Upper lobe of right lung (tissue), 1 donor: ENCODE measurements at places on chromosomes 3 and 15.

DNA sequence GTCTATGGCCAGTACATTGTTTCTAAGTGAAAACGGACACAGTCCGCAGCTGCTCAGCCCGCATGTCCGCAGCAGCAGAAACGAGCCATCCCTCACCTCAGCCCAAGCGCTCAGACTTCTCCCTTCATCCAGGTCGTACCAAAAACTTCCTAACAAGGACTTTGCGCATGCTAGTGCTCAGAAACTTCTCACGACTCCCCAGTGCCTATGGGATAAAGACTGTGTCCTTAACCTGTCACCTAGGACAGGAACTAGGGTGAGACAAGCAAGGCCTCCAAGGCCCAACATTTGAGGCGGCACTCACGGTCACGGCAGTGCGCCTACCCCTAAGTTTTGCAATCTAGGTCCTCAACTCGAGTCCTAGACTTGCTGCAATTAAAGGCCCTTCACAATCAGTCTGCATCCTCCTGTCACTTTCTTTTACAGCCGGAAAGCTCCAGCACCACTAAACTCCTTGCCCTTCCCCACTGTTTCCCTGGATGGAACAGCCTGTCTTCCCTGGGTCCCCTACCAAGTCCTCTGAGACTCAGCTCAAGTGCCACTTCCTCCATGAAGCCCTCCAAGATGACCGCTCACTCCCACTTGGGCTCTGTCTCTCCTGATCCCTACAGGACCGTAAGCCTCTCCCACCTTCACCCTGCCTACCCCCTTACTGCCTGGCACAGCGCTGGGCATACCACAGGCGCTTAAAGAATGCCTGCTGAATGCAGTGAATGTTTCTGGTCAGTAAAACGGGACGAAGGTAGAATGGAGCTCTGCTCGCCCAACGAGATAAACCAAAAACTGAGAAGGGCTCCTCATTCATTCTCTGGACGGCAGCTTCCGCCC, 1.2 kb downstream of the CLN6 start:
- peaks cover 23% of the 10 kb centered on the region for H3K4me1 ChIP-seq
- no peak for DNase-seq
- no peaks in the 10 kb centered on the region for H3K36me3 ChIP-seq
- H3K27me3 ChIP-seq = no peaks in the 10 kb centered on the region
- H3K27ac ChIP-seq = no peak overlapping the region
- H3K4me3 ChIP-seq = peak overlapping the region; percentile 90

DNA sequence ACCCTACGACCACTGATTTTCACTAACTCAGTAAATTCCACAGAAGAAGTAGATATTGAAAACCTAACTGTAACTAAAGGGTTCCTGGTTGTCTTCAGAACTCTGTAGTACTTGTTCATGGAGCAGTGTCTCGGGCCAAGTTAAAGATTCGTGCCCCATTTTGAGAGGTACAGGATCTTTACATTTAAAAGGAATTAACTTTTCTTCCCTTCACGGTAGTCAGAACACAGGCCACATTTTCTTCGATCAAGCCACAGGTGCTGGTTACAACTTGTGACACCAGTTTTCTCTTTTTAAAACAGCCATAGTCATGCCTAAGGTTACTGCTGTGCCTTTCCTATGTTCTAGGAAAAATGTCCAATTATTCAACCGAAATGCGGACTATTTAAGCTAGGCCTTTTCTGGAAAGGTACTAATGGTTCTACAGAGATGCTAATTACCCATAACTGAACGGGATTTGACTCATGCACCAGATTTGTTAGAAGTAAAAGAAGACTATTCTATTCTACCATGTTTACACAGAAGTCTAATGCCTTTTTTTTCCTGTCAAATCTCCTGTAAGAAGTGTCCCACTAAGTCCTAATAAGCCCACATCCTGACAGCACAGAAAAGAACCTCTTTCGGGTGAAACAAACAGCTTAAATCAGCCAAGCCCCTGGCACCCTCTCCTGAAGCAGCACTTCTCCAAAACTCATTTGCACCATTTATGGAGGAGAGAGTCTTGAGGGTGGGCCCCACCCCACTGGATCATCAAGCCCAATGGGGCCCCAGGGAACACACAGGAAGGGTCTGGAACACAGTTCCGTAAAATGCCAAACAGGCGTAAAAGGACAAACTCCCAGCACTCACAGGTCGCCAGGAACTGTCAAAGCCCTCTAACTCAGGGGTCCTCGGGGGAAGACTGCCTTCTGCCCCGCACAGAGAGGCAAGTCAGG, 1.9 kb downstream of the LRIG1 start:
- peaks cover 48% of the 10 kb centered on the region for H3K4me1 ChIP-seq
- H3K27me3 ChIP-seq = no peaks in the 10 kb centered on the region
- H3K36me3 ChIP-seq = no peaks in the 10 kb centered on the region
- DNase-seq = no peak
- peak overlapping the region; percentile 83 for H3K4me3 ChIP-seq

- no peak for DNase-seq
- no peaks in the 10 kb centered on the region for H3K27me3 ChIP-seq
- H3K27ac ChIP-seq = no peak overlapping the region
- H3K36me3 ChIP-seq = no peaks in the 10 kb centered on the region
- no peak overlapping the region for H3K4me3 ChIP-seq
- no peaks in the 10 kb centered on the region for H3K4me1 ChIP-seq
Observed at GRCh38 chr3:54831112-54831511, 96.7 kb downstream of the LRTM1 start.

GRCh38 chr3:23712656-23713559, 92.8 kb upstream of the UBE2E1 start:
- H3K36me3 ChIP-seq = no peaks in the 10 kb centered on the region
- H3K4me3 ChIP-seq = no peak overlapping the region
- H3K4me1 ChIP-seq = no peaks in the 10 kb centered on the region
- H3K27ac ChIP-seq = no peak overlapping the region
- DNase-seq = no peak
- H3K27me3 ChIP-seq = no peaks in the 10 kb centered on the region

DNA sequence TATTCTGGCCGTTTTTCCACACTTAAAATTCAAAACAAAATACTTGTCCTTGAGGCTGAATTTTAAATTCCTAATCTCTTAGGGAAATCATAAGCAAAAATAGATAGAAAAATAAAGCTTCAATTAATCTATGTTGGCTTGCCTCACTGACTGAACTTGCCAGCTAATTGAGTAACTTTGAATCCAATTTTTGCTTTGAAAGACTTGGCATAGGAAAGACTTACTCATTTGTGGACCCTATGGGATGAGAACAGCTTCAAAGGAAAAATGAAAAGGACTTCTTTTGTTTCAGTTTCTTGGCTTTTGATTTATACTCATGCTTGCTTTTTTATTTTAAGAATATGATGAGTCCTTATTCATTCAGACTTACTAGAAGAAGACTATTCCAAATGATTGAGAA, 370.7 kb upstream of the RARB start:
- H3K27ac ChIP-seq = no peak overlapping the region
- no peaks in the 10 kb centered on the region for H3K27me3 ChIP-seq
- no peaks in the 10 kb centered on the region for H3K36me3 ChIP-seq
- H3K4me1 ChIP-seq = no peaks in the 10 kb centered on the region
- no peak for DNase-seq
- no peak overlapping the region for H3K4me3 ChIP-seq

DNA sequence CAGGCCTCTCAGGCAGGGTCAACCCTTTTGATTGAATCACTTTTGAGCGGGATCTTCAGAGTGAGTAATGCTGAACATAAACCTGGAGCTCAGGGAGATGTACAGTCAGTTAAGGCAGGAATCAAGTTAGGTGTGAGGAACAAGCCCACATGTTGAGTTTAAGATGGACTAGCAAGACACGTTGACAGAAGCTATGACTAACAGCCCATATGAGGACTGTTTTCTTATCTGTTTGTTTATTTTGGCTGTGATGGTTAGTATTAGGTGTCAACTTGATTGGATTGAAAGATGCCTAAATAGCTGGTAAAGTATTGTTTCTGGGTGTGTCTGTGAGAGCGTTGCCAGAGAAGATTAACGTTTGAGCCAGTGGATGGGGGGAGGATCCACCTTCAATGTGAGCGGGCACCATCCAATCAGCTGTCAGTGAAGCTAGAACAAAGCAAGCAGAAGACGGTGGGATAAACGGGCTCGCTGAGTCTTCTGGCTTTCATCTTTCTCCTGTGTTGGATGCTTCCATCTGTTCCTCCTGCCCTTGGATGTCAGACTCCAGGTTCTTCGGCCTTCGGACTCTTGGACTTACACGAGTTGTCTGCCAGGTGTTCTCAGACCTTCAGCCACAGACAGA, 232.3 kb upstream of the STAC start:
- no peak overlapping the region for H3K4me3 ChIP-seq
- no peaks in the 10 kb centered on the region for H3K27me3 ChIP-seq
- H3K4me1 ChIP-seq = no peaks in the 10 kb centered on the region
- no peak overlapping the region for H3K27ac ChIP-seq
- DNase-seq = no peak
- H3K36me3 ChIP-seq = no peaks in the 10 kb centered on the region

GRCh38 chr3:42300013-42300412, 34.0 kb upstream of the CCK start:
- no peaks in the 10 kb centered on the region for H3K27me3 ChIP-seq
- H3K36me3 ChIP-seq = no peaks in the 10 kb centered on the region
- H3K27ac ChIP-seq = no peak overlapping the region
- DNase-seq = no peak

- peaks cover 7% of the 10 kb centered on the region for H3K4me1 ChIP-seq
- no peaks in the 10 kb centered on the region for H3K27me3 ChIP-seq
- H3K36me3 ChIP-seq = no peaks in the 10 kb centered on the region
- DNase-seq = no peak
- no peak overlapping the region for H3K27ac ChIP-seq
Observed at GRCh38 chr3:13584901-13585300, 36.0 kb downstream of the FBLN2 start.

GRCh38 chr3:110123946-110124345, 786.6 kb upstream of the DPPA4 start:
- no peaks in the 10 kb centered on the region for H3K27me3 ChIP-seq
- H3K4me1 ChIP-seq = no peaks in the 10 kb centered on the region
- no peak overlapping the region for H3K4me3 ChIP-seq
- no peaks in the 10 kb centered on the region for H3K36me3 ChIP-seq
- DNase-seq = no peak
- H3K27ac ChIP-seq = no peak overlapping the region

DNA sequence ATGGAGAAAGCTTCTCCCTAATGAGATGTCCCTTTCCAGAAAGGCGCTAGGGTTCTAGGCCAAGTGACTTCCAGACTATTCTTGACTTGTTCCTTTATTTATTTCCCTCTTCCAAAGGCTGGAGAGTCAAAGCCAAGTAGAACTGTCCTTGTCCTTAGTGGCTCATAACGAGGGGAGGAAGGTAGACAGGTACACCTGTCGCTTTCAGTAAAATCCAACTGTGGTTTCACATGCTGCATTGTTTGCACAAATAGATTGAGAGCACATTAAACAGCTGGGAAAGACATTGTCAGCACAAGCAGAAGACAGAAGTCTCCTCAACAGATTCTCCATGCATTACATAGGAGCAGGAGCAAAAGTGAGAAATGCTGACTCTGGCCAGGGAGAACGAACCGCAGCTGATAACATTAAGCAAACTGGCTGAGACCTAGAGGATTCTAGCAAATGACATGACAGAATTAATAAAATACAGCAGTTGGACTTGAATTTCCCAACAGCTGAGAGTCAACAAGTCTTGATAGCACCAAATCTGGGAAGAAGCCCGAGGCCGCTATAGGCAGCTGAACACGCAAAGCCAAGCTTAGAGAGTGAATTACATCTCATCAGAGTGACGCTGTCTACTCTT, 227.7 kb downstream of the TLE3 start:
- no peaks in the 10 kb centered on the region for H3K4me1 ChIP-seq
- H3K27ac ChIP-seq = no peak overlapping the region
- no peak for DNase-seq
- no peaks in the 10 kb centered on the region for H3K36me3 ChIP-seq

DNA sequence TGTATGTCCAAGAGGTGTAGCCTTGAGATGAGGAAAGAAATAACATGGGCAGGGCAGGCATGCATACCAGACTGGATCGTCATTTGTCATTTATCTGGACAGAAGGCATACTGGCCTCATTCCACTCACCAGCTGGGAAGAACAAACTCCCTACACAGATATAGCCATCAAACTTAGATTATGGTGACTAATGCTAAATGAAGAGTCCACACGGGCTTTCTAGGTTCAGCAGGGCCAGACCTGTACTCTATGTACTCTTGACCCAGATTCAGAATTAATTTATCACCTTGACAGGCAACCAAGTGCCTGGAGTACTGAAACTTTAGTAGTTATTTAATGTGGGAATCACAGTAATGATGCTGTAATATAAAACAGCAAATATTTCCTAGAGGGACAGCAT, 164.3 kb upstream of the IL12A start:
- no peak overlapping the region for H3K4me3 ChIP-seq
- H3K4me1 ChIP-seq = peaks cover 9% of the 10 kb centered on the region
- no peak for DNase-seq
- H3K27ac ChIP-seq = no peak overlapping the region

- no peaks in the 10 kb centered on the region for H3K27me3 ChIP-seq
- no peak overlapping the region for H3K4me3 ChIP-seq
- no peak overlapping the region for H3K27ac ChIP-seq
- no peaks in the 10 kb centered on the region for H3K36me3 ChIP-seq
- no peaks in the 10 kb centered on the region for H3K4me1 ChIP-seq
Observed at GRCh38 chr3:62027796-62028195, 345.6 kb downstream of the FEZF2 start.

DNA sequence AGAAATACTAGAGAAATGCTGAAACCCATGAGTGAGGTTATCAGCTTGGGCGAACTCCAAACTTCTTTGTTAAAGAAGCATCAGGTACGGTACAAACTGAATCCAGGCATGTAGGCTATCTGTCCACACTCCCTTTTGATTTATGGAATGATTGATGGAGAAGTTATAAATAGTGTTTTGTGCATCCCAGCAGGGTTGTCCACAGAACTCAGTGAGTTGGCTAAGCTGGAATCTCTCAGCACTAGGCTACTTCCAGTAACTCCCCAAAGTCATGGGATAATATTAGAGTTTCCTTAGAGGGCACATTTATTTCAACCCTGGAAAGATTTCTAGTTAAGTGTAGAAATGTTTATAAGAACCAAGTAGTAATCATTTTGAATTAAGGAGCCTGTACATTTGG, 186.2 kb upstream of the CRBN start:
- H3K36me3 ChIP-seq = no peaks in the 10 kb centered on the region
- no peaks in the 10 kb centered on the region for H3K27me3 ChIP-seq
- H3K4me1 ChIP-seq = no peaks in the 10 kb centered on the region
- H3K4me3 ChIP-seq = no peak overlapping the region

DNA sequence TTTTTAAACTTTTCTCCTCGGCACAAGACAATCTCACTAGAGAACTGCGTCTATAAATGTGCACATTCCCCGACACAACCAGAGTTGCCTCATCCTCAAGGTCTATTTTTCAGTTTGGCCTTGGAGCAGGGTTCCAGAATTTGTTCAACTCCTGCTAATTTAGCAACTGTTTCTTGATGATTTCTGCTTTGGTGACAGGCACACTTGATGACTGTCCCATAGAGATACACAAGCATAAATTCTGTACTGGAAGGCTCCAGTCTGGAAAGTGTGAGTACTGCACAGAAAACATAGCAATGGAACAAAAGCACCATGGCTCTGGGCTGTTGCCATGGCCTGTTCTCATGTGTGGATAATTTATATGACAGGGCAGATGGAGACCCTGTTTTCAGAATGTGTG, 379.6 kb upstream of the PDZRN3 start:
- no peak overlapping the region for H3K4me3 ChIP-seq
- DNase-seq = no peak
- H3K4me1 ChIP-seq = no peaks in the 10 kb centered on the region
- no peaks in the 10 kb centered on the region for H3K27me3 ChIP-seq
- no peak overlapping the region for H3K27ac ChIP-seq
- H3K36me3 ChIP-seq = no peaks in the 10 kb centered on the region

GRCh38 chr3:173275740-173276139, 121.8 kb upstream of the NLGN1 start:
- no peaks in the 10 kb centered on the region for H3K36me3 ChIP-seq
- no peak for DNase-seq
